ENCODE measurements at places on chromosomes 11 and 22. TPM values are rescaled to one million over a fixed set of nuclear protein-coding genes. Genes with fewer than 3 reads are reported as not detected.

Gene C22orf31
- not detected for total RNA-seq

Gene TSSK2
- not detected for total RNA-seq

Gene SERGEF
- total RNA-seq: 18.0 TPM

Gene SYCE3
- not detected for total RNA-seq

Gene LARGE1
- 12.1 TPM for total RNA-seq

Gene AMOTL1
- total RNA-seq: 27.2 TPM

Gene MOV10L1
- 0.37 TPM for total RNA-seq

Gene ATM
- 117 TPM for total RNA-seq

Gene VSTM5
- 0.37 TPM for total RNA-seq

Gene TSPAN32
- total RNA-seq: 0.37 TPM

Gene KDM4D
- total RNA-seq: 0.37 TPM

Gene BAD
- total RNA-seq: 46.9 TPM

Gene OR9Q2
- not detected for total RNA-seq

Gene NCAPH2
- total RNA-seq: 35.3 TPM

Gene VPS37C
- total RNA-seq: 16.2 TPM

Gene MICAL2
- total RNA-seq: 18.0 TPM

Gene DENND5A
- total RNA-seq: 157 TPM

Gene TMPRSS13
- total RNA-seq: under 0.01 TPM

Gene ANGPTL5
- total RNA-seq: 0.39 TPM

Gene GPHA2
- not detected for total RNA-seq

Gene CTSW
- under 0.01 TPM for total RNA-seq

Gene OVOL1
- not detected for total RNA-seq

Gene SLC22A12
- not detected for total RNA-seq

Gene MS4A4E
- total RNA-seq: not detected

Gene TTC36
- 0.20 TPM for total RNA-seq

Gene ARRB1
- total RNA-seq: 40.1 TPM

Gene P2RX6
- total RNA-seq: under 0.01 TPM

Gene XKR3
- not detected for total RNA-seq

Gene FGF3
- not detected for total RNA-seq

Gene MAP4K2
- 7.0 TPM for total RNA-seq
